Fibroblast of skin of back (primary cell): ENCODE measurements at places on chromosomes 3 and 15.

- no peak for DNase-seq
Measured at GRCh38 chr3:45568848-45569762, 25.4 kb upstream of the LIMD1 start.

- DNase-seq = no peak
Measured at GRCh38 chr3:126061301-126062032, 22.5 kb downstream of the SLC41A3 start.

GRCh38 chr15:38618242-38618955 is 53.8 kb upstream of the RASGRP1 start:
- DNase-seq = no peak

DNA sequence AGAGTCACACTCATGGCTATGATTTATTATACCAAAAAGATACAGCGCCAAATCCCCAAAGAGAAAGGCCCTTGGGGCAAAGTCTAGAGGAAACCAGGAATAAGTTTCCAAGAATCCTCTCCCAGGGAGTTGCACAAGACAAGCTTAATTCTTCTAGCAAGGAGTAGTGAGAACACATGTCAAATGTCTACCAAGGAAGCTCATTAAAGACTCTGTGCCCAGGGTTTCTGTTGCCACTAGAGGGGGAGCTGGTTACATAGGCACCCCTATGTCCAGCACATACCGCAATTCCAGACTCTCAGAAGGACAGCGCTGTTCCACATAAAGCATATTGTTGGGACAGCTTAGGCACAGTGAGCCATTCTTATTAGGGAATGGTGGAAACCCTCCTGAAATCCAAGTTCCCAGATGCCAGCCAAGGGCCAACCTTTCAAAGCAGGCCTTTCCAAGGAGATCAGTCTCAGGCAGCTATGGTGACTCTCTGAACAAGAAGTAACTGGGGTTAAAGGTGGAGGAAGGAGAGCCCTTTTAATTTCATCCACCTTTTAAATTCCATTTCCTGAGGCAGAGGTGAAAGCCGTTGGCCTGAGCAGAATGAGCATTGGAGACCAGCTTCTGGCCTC is 194.2 kb downstream of the UACA start:
- peak; percentile 60 for DNase-seq

GRCh38 chr3:72907731-72908620 is 20.1 kb downstream of the GXYLT2 start:
- DNase-seq = peak; percentile 67

GRCh38 chr15:65766422-65767263 is 25.4 kb downstream of the DENND4A start:
- no peak for DNase-seq

DNA sequence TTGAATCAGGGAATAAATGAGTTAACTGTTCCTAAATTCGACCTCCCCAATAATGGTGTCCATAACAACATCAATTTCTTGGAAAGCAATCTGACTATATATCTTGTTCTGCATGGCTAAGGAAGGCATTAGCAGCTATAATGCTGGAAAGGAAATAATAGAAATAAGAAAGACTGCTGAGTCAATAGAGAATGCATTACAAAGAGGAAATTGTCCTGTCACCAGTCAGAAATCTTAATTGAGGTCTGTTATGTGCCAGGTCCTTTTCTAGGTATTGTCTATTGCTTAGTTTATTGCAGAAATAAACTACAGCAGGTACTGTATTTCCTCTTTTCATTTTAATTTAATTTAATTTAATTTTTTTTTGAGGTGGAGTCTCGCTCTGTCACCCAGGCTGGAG is 5.9 kb upstream of the PPP1R2 start:
- no peak for DNase-seq

DNA sequence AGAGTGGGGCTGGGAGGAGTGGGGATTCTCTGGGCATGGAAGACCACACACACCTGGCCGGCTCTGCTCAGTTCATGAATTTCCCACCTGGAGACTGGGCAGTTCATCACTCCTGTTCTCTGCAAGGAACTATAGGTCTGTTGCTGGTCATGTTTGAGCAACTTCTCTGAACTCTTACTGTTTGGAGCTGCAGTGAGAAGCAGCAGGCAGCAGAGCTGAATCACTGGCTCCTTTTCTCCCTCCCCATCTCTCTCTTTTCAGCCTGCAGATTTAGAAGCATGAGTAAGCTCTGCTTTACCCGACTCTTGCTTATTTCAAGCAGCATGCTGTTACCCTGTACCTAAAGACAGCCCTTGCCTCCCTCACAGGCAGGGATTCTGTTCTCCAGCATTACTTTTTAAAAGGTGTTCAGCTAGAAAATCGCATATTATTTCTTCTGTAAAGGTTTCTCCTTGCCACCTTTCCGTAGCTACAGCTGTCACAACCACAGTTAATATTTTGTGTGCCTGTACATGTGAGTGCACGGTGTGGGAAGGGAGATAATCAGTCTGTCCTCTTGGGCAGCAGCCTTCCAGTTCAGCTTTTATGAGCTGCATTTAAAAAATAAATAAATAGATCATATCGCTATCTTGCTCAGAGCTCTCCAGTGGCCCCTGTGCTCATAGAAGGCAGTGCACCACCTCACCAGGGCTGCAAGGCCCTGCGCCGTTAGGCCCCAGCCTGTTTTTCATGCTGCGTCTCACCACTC is 131.6 kb downstream of the CHCHD6 start:
- DNase-seq = peak; percentile 29

GRCh38 chr3:126113733-126114442 is 30.0 kb upstream of the SLC41A3 start:
- DNase-seq = no peak

DNA sequence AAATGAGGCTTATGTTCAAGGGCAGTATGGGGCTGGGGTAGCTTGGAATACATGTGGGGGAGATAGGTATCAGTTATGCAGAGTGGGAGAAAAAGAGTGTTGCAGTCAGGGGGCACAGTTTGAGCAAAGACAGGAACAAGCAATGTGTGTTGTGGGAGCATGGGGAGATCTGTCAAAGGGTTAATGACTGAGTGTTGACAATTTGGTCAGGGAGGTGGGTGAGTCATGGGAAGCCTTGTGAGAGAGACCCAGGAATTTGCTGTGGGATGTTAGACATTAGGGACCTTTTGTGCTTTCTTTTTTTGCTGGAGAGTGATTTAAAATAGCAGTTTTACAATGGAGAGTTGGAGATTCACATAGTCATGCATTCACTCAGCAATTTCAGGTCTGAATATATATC is 221.6 kb upstream of the NR2E3 start:
- DNase-seq = peak; percentile 86

DNA sequence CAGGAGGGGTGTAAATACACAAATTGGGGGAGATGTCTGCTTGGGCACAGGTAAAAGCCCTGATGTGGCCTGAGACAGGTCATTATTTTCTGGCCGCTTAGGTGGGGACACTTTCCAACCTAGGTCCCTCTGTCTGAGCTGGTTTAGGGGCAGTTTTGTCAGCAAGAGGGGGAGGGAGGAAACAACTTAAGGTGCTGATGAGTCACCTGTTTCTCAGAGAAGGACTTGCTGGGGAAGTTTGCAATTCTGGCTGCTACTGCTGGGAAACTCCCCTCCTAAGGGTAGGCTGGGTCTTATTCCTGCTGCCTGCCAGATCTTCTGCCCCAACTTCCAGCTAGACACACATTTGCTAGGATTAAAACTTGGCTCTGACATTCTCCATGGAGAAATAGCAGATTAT is 4.8 kb upstream of the RHOV start:
- DNase-seq = no peak

- no peak for DNase-seq
Measured at GRCh38 chr3:167662919-167663400, 9.2 kb upstream of the WDR49 start.

GRCh38 chr3:16468336-16469098 is 45.0 kb downstream of the RFTN1 start:
- DNase-seq = no peak

DNA sequence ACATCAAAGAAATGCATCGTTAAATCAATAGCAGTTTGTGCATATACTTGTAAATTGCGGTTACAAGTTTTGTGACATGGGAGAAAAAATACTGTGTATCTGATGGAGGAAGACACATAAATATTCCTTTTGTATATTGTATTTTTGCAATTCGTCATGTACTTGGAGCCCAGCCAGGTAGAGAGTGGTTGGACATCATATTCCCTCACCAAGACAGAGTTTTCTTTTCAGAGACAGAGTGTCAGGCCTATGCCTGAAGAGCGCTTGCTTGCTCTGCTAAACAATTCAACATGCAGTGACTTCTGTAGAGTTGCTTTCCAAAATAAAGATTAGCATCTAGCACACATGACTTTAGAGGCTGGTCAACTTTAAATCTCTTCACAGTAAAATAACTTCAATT is 24.8 kb upstream of the MEIS2 start:
- peak; percentile 68 for DNase-seq

DNA sequence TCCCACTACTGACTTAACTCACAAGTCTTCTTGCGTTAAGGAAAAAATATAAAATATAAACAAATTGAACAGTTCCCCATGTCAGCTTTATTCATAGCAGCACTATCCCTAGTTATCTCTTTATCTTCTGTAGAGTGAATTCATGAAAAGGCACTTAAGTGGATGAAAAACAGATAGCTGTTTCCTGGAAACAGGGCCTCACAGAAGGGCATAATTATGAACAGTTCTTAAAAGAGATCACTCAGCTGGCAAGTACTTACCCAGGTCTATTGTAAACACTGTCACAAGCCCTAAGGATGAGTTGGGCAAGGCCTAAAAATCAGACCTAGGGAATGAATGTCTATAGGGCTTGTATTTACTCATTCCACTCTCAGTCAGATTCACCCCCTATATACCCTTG is 10.7 kb downstream of the MB21D2 start:
- DNase-seq = no peak

DNA sequence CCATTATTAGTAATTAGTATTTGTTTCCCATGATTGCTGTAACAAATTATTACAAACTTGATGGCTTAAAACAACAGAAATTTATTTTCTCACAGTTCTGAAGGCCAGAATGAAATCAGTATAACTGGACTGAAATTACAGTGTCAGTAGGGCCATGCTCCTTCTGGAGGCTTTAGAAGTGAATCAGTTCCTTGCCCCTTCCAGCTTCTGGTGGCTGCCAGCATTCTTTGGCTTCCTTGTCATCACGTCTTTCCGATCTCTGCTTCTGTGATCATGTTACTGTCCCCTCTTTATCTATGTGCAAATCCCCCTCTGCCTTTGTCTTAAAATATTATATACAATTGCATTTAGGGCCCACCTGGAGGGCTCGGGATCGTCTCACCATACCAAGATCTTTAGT is 92.0 kb downstream of the FOXB1 start:
- peak; percentile 82 for DNase-seq

DNA sequence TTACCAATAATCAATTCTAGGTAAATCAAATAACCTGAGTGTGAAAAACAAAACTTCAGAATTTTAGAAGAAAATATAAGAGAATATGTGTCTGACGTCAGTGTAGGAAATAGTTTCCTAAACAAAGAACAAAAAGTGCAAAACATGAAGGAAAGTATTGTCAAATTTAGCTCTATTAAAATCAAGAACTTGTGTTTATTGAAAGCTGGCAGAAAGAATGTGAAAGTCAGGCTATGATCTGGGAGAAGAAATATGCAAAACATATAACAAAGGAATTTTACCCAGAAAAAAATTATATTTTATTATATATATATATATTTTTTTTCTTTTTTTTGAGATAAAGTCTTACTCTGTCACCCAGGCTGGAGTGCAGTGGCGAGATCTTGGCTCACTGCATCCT is 129.1 kb upstream of the ANKRD28 start:
- DNase-seq = peak; percentile 51

GRCh38 chr3:195251336-195252065 is 19.5 kb downstream of the XXYLT1 start:
- no peak for DNase-seq

GRCh38 chr15:31130576-31131237 is 29.2 kb upstream of the TRPM1 start:
- DNase-seq = no peak

DNA sequence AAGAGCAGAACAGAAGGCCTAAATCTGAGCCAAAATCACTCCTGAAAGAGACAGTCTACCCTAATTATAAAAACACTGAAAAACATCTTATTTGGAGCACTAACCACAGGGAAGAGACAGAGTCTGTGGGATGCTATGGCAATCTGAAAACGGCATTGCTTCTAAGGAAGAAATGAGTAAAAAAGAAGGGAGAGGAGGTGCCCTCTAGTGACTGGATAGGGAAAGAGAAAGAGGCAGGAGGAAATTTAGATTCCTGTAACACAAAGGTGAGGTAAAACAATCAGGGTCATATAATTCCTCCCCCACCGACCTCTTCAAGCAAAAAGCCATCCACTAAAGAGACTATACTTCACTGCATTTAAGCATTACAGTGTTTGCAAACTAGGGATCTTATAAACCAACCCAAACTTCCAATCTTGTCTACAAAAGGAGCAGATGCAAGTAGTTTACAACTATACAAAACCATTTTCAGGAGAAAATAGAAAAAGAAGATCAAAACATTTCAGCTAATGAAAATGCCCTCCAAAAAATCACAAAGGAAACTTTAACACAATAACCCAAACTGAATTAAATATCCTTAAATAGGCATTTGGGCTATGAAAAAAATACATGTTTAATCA is 32.6 kb downstream of the HACD2 start:
- peak; percentile 35 for DNase-seq

DNA sequence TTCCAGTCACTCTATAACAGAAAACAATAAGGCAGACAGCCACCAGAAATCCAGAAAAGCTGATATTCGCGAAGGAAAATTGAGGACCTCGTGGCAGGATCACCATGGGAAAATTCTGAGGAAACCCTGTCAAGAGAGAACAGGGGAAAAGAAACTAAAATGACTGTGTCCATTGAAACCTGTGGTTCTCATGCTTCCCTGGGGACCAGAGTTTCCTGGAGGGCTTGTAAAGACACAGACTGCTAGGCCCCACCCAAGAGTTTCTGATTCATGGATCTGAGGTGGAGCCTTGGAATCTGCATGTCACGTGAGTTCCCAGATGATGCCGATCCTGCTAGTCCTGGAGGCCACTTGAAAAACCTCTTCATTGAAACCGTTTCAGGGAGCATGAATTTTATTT is 420.5 kb downstream of the EPHB1 start:
- peak; percentile 27 for DNase-seq

GRCh38 chr15:42201801-42202200 is 6.3 kb downstream of the VPS39 start:
- no peak for DNase-seq

DNA sequence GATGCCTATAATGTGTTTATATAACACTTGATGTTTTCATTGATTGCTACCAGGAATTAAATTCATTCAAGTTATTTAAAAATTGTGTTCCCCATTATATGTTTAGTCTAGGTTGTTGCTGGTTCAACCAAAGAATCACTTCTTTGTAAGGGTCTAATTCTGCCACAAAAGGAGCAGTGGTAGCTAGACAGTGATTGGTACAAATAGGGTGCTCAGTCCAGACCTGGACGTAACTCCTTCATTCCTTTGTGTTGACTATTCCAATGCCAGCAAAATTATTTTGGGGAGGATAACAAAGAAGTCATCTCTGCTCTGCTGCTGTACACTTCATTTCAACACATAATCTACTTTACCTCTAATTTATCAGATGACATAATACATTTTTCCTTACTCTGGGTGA is 1.2 kb downstream of the CHMP2B start:
- peak; percentile 52 for DNase-seq
